ENCODE measurements at places on chromosomes 7 and 10.

DNA sequence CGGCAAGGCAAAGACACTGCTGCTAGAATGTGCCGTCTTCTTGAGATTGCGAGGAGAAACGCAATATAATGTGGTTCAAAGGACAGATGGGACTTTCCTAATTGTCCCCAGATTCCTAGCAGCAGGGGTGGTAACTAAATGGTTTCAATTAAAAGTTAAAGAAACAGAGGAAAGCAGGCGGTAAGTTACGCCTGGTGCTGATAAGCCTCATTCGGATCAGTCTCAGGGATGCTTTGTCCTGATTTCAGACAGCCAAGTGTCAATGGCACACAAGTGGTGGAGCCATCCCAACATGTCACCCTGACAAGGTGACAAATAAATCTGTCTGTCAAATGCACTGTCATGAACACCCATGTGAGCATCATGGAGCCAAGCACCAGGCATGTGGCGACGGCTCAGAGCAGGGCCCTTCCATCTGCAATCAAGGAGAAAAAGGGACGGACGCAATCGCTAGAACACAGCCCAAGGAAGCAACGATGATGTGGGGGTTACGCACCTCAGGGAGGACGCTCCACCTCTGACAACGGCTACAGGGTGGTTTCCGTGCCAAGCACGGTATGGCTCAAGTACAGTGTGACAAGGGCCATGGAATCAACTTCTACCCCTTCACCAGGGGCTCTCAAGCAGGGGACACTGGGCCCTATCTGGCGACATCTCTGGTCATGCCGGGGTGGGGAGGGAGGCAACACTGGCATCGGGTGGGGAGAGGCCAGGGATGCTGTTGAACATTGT lies 66.2 kb downstream of the CTBP2 start:
- ATAC-seq = no peak

GRCh38 chr10:21750424-21750823 lies 216.4 kb downstream of the MLLT10 start:
- ATAC-seq = no peak

DNA sequence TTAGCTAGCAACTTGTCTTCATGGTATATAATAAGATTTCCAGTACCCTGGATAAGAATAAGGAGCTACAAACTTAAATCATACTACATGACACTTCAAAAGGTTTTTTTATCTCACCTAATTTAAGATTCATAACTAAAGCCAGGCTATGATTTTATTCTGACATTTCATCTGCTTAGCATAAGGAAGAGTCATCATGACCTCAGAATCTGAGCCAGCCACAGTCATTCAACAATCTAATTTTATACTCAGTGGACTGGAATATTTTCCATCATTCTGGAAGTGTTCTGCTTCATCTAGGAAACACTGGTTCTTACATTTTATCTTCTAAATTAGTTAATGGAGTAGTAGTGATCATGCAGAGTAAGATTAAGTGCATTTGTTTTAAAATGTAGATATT lies 102.1 kb upstream of the KCND2 start:
- peak; percentile 57 for ATAC-seq

GRCh38 chr7:24703296-24703695 lies 54.0 kb downstream of the GSDME start:
- ATAC-seq = no peak

DNA sequence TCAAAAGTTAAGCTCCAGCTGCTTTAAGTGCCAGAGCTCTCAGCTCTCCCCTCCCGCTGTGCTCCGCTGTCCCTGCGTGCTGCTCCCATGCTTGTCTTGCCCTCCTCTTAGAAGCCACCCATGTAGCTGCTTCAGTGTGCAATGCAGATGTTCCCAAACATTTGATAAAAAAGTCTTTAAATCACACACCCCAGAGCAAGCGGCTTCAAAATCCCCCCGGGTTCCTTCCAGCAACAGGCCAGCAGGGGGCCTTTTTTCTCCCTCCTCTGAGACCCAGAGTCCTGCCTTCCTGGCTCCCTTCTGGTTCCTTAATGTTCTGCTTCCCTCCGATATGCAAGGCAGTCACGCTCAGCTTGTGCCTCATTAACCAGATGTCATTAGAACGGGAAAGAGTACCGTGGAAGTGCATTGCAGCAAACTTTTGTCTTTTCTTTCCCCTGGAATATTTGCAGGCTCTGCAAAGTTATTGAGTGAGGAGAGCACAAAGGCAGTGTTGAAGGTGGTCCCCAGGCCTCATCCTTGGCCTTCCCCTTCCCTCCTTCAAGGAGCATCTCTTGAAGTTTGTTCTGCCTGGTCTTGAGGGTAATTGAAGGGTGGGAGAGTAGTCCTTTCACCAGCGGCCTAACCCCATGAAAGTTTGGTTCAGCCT lies 25.5 kb downstream of the LDB3 start:
- peak; percentile 54 for ATAC-seq

DNA sequence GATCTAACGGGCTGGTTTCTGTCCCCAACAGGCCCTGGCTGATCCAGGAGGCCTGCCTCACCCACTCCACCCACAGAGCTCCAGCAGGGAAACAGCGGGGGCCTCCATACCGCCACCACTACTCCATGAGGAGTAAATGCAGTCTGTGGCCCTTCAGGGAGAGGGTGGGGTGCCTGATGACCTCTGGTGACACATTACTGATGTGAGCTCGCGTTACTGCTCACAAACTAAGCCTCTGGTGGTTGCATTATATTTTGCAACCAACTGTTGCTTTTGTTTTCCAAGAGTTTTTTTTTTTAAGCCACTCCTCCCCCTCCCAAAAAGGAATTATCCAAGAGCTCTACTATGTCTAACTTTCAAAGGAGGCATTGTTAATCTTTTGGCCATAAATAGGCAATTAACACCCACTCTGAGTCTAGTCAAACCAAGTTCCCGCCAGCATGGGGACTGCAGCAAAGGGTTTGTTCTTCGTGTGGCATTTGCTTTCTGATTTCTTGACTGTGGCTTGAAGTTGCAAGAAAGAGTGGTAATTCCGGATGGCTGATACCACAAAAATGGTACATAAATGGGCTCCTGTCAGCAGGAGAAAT lies 72.6 kb downstream of the FAM53B start:
- peak; percentile 73 for ATAC-seq

DNA sequence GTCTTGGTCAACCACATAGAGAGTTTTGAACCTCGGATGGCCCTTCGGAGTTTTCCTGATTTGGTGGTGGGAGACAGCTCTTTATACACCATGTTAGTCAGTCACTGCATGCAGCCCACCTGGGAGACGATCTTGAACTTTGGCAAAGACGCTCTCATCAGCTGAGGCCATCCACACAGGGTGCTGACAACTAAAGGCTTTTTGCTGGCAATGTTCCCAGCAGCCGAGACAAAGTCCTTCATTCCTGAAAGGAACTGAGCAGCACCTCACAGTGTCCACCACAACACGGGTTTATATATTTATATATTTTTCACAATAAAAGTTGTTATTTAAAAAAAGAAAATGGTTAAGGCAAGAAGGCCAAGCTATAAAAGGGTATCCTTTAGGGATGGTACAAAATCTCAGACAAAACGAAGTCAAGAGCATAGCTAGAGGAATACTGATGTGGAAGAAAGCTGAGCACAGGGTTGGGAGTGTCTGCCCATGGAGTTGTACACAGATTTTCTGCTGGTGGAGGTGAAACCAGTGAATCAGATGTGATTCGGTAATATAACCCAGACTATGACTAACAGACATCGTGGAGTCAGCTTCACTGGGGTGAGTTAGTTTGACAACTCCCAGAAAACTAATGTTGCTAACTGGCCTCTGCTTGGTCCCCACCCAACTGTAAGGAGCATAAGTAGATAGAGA lies 27.4 kb upstream of the CAPZA2 start:
- no peak for ATAC-seq

GRCh38 chr10:5655121-5655520 lies 11.3 kb downstream of the ASB13 start:
- no peak for ATAC-seq

- peak; percentile 69 for ATAC-seq
Measured at GRCh38 chr10:68526634-68527307, 552 bp downstream of the SLC25A16 start.
